ENCODE measurements at places on chromosomes 7 and 10.

DNA sequence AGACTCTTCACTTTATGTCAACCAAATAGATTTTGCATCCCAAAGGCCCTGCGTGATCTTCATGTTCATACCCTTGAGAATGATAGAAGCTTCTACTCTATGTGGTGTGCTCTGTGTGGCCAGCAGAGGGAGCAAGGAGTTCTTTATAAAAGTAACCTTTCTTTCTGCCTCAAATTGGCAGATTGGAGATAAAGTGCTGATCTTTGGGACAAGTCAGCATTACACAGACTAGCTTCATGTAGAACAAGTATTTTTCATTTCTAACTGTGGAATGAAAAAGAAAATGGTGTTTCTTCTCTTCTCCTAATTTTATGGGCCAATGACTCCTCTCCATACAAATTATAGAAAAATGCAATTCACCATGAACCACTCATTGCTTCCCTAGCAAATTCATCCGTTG is 1214.1 kb downstream of the SORCS1 start:
- peak; percentile 16 for DNase-seq

DNA sequence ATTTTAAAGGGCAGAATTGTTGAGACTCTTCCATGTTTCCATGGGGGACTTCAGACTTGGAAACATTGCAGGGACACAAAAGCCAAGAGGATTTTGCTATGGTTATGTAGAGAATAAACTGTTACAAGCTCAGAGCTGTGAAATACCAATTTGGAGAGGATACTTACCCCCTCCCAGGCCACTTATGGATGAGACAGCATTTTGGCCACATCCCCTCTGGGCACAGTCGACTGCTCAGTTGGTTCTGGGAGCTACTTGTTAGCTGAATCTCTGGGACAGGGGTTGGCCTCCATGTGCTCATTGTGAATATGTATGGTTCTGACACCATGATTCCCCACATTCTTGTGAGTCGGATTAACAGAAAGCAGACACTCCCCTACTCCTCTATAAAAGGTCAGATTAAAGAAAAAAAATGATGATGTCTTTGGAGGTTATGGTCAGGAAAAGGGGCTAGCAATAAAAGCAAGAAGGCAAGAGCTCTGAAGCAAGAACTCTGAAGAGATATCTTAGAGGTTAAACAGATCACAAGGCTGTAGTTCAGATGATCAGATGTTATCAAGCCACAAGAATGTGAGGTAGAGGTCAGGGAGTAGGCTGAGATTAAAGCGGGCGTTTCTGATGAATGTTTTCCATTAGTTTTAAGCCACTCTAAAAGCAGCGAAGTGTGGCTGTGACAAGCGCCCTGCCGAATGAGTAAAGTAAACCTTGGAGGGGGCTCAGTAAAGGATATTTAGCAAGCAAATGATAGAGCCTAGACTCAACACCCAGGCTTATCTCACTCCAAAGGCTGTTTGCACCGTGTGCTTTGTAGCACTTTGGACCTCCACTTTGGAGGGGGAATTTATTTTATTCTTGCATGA is 17.2 kb downstream of the STAMBPL1 start:
- no peak for DNase-seq

GRCh38 chr7:41107938-41108448 is 594.9 kb downstream of the INHBA start:
- DNase-seq: no peak

DNA sequence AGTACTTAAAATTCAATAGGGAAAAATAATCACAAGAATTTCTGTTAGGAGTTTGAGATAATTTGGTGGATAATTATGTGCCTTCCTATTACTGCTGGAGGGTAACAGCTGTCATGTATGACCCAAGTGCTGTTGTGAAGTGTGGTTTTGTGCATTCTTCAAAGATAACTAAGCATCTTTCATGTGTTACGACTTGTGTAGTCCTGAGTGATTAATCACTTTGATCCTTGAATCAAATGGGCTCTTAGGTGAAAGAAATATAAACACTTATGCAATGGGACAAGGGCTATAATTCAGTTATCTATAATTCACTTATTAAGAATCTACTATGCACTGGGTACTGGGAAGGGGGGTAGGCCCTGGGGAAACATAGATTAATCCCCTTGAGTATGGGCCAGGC is 89.0 kb downstream of the CH25H start:
- no peak for DNase-seq

Measured in hippocampal formation (tissue), 2 donors.